Effector memory CD8-positive, alpha-beta T cell (primary cell): ENCODE measurements at places on chromosomes 4 and X.
A peak's percentile ranks its signal among the peaks of the same experiment; 100 is the strongest.

DNA sequence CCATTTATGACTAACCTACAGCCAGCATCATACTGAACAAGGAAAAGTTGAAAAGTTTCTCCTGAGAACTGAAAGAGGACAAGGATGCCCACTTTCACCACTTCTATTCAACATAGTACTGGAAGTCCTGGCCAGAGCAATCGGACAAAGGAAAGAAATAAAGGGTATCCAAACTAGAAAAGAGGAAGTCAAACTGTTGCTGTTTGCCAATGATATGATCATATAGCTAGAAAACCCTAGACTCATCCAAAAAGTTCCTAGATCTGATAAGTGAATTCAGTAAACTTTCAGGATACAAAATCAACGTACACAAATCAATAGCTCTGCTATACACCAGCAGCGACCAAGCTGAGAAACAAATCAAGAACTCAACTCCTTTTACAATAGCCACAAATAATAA is 64.5 kb downstream of the CENPC start:
- no peak for DNase-seq

DNA sequence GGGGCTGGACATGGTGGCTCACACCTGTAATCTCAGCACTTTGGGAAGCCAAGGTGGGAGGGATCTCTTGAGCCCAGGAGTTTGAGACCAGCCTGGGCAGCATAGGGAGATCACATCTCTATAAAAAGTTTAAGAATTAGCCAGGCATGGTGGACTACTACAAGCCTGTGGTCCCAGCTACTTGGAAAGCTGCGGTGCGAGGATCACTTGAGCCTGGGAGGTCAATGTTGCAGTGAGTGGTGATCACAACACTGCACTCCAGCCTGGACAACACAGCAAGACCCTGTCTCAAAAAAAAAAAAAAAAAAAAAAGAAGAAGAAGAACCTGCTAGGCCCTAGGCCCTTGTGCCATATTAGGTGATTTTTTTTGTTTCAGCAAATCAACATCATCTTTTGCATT is 12.2 kb downstream of the SRD5A3 start:
- no peak for DNase-seq

GRCh38 chr4:76108467-76109181 is 34.1 kb downstream of the ART3 start:
- no peak for DNase-seq

DNA sequence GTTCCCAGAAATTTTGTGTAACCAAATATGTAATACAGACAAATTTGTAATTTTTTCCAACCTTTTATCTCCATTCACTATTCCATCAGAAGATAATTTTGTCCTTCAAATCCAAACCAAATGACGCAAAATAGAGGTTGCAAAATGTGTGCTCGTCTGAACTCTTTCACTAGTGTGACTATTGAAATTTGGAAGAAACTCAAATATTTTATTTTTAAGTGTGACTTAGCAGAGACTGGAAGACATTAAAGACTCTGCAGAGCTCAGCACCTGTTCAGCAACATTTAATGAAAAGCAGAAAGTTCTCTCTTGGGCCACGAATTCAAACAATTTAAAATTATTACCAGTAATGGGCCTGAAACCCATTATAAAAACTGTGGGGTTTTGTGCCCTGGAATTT is 30.0 kb upstream of the APELA start:
- DNase-seq = no peak

DNA sequence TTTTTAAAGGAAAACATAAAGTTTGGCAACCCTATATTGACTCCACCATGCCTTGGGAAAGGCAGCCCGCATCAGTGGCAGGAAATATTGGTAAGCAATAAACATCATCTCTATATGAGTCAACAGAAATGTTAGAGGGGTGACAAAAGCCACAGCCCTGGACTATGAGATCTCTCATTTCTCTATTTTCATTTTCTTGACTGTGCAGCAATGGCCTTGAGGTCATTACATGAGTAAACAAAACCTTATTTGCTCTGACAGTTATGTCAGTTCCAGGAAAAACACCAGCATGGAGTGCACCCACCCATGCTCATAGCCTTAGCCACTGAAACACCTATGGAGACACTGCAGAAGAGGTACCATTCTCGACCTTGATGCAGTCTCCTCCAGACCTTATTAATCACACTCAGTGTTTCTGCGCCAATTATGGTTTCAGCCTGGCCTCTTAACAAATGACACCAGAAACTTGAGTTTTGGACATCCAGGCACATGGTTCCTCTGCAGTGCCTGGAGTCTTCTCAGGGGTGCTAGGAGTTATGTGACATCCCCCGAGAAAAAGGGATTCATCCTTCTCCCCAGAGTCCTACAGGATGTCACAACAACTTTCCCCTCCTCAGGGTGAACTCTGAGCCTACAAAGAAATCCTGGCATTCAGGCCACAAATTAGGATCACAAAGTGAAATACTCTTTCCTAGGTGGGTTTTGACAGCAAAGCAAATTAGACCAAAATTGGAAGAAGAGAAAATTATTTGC is 16.0 kb upstream of the HPGD start:
- no peak for DNase-seq

- DNase-seq = no peak
Observed at GRCh38 chr4:114209584-114209983, 230.1 kb upstream of the ARSJ start.

GRCh38 chrX:48468247-48468671 is 1.8 kb downstream of the SLC38A5 start:
- DNase-seq = no peak

GRCh38 chr4:143296397-143297067 is 40.1 kb upstream of the GAB1 start:
- no peak for DNase-seq

GRCh38 chr4:127403471-127404084 is 229.2 kb upstream of the INTU start:
- no peak for DNase-seq

GRCh38 chrX:103666202-103667107 is 20.0 kb downstream of the MORF4L2 start:
- DNase-seq = no peak

- no peak for DNase-seq
Observed at GRCh38 chr4:48991357-48991756, 5.3 kb downstream of the CWH43 start.

DNA sequence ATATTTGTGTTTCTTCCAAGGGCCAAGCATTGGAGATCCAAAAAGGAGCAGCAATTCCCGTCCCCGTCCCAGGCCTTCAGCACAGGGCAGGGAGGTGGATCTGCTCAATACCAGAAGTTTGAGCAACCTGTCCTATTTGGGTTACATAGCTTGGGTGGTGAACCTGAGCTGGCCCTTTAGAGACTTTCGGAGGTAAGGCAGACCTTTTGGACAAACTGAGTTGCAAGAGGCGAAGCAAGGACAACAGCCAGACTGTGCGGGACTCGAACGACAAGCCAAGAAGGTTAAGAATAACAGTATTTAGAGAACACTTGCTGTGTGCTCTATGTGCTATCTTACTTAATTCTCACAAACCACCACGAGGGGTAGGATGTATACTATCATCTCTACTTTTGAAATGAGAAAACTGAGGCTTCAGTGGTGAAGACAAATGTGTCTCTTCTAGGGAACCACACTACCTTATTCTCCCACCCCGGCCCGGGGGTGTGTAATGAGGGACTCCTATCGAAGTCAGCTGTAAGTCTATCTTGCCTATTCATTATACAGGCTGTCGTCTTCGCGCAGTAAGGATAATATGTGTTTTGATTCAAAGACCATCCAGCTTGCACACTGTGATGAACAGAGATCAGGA is 1.3 kb downstream of the NOP14 start:
- peak; percentile 47 for DNase-seq

DNA sequence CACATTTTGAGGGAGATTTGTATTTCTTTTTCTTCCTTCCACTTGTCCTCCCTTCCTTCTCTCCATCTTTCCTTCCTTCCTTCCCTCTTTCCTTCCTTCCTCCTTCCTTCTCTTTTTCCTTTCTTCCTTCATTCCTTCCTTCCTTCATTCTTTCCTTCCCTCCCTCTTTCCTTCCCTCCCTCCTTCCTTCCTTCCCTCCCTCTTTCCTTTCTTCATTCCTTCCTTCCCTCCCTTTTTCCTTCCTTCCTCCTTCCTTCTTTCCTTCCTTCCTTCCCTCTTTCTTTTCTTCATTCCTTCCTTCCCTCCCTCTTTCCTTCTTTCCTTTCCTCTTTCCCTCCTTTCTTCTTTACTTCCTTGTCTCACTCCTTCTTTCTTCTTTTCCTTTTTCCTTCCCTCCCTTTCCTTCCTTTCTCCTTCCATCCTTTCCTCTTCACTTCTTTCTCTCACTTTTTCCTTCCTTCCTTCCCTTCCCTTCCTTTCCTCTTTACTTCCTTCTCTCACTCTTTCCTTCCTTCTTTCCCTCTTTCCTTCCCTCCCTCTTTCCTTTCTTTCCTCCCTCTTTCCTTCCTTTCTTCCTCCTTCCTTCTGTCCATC is 74.4 kb downstream of the DHRSX start:
- DNase-seq = no peak

DNA sequence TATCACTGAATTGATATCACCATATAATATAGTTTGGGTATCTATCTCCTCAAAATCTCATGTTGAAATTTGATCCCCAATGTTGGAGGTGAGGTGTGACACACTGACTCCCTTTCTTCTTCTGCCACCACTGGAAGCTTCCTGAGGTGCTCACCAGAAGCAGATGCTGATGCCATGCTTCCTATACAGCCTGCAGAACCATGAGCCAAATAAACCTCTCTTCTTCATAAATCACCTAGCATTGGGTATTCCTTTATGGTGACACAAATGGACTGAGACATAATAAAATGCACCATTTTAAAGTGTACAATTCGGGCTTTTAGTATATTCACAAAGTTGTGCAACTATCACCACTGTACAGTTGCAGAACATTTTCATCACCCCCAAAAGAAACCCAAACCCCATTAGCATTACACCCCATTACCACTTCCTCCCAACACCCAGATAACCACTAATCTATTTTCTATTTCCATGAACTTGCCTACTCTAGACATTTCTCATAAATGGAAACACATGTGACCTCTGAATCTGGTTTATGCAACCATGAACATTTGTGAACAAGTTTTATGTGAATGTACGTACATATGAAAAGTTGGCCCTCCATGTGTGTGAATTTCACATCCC is 148.9 kb downstream of the OPHN1 start:
- no peak for DNase-seq

- DNase-seq = no peak
Observed at GRCh38 chrX:18294893-18295292, 59.6 kb downstream of the SCML2 start.

GRCh38 chrX:55839485-55839884 is 121.9 kb downstream of the RRAGB start:
- DNase-seq = no peak

DNA sequence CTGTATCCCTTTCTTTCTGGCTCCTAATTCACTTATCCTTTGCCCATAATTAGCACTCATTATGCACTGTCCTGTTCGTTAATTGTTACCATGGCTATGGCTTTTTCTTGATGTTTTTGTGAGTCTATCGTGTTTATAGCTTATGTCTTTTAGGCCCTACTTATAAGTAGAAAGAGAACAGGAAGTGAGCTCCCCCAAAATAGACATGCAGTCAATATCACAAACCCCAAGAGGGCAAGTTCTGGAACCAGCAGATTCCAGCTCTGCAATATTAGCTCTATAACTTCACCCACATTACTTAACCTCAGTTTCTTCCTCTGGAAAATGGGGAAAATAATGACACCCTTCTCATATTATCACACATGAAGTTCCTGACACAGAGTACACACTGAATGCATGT is 7.4 kb upstream of the HS3ST1 start:
- no peak for DNase-seq

- no peak for DNase-seq
Observed at GRCh38 chrX:31500921-31501320, 429.1 kb upstream of the FTHL17 start.

DNA sequence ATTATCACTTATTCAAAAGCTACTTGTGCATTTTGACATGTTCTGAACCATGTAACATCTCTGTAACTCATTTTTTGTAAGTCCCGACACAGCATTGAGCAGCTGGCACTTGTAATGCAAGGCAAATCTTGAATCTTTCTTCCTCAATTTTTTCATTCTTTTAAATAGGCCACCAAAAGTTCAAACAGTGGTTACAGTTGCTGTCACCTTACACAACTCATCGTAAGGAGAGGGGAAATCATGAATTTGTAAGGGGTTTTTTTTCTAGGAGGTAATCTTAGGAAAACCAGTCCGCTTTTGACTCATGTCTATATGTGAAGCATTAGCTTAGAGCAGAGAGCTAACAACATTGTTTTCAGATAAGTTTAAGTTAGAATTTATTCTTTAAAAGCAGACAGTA is 124.5 kb downstream of the PDLIM5 start:
- DNase-seq = no peak

DNA sequence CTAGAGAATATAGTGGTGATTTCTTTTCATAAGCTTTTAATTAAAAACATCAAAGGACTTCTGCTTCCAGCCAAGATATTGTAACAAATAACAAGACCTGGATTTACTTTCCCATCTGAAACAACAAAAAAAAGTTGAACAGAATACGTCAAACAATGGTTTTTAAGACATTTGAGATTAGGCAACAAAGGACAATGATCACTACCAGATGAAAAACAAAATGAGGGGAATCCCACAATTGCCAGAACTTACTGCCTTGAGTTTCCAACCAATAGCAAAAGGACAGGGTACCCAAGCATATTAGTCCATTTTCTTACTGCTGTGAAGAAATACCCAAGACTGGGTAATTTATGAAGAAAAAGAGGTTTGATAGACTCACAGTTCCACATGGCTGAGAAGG is 341.4 kb upstream of the INTU start:
- DNase-seq = no peak

DNA sequence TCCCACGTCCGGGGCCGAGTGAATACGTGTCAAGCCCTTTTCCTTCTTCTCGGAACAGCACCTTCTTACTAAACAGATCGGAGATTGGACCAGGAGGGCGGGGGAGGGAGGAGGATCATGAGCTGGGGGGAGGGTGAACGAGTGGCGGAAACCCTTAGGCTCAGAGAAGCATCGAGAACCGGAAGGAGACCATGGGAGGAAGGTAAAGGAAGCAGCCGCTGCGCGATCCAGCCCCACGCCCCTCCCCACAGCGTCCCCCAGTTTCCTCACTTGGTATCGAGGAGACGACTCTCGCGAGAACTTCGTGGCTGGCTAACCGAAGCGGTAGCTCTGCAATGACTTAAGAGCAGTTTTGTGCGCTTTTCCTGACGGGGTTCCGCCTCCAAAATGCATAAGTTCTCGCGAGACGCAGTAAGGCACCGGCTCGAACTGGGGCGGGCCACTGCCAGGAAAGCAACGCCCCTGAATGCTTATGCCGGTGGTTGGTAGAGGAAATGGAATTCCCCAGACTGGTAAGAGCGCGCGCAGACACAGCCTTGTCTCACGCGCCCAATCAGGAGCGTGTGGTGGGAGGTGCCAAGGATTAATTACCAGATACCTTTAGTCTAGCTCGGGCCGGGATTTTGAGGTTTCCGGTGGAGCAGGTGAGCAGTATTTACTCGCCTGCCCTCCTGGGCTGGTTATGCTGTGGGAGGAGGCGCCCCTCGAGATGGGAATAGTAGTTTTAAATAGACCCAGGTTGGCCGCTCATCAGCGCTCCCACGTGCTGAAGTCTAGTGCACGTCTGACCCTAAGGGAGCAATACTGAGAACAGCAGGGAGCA is 534 bp upstream of the UBE2D3 start:
- DNase-seq = peak; percentile 97

GRCh38 chr4:152206646-152207377 is 329.1 kb downstream of the FBXW7 start:
- no peak for DNase-seq

GRCh38 chr4:143514497-143514896 is 995 bp downstream of the SMARCA5 start:
- peak; percentile 7 for DNase-seq

GRCh38 chr4:6278801-6279197 is 9.1 kb downstream of the WFS1 start:
- DNase-seq = no peak

GRCh38 chr4:108170631-108171338 is 2.1 kb upstream of the LEF1 start:
- DNase-seq = no peak

- DNase-seq = no peak
Observed at GRCh38 chr4:183504930-183505610, at the start of gene ING2. TSS of gene ING2 (plus strand) at chr4:183505058. CDS start at chr4:183505196, 138 bp downstream.
